Central memory CD4-positive, alpha-beta T cell (primary cell): ENCODE measurements at places on chromosomes 16 and 17.
A peak's percentile ranks its signal among the peaks of the same experiment; 100 is the strongest.

DNA sequence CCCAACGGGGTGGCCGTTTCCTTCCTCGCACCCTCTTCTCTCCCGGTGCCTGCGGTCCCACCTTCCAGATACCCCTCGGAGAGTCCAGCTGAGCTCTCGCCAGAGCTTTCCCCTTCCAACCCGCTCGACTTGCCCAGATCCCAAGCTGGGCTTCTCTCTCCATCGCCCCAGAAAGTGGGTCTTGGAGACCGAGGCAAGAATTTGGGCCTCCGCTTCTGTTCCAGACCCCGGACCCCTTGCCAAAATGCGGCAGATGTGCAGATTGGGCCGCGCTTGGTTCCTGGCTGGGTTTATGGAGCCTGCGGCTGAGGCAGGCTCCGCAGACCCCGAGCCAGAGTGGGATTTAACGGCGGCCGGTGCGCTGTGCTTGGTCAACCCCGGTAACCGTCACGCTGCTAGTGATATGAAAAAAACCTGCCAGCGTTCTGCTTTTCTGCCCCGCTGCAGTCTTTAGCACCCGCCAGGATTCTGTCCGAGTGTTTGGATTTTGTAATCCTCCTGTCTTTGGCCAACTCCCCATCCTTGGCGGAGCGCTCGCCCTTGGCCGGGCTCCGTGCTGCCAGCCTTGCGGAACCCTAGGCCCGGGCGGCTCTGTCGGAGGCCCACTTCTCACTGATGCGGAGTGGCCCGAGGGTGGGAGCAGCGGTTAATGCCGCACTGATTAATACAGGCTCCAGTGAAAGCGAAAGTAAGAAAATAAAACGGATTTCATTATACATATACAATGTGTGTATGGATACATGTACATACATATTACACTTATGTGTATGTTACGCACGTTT lies 754 bp upstream of the SLFN11 start:
- DNase-seq: peak; percentile 46

DNA sequence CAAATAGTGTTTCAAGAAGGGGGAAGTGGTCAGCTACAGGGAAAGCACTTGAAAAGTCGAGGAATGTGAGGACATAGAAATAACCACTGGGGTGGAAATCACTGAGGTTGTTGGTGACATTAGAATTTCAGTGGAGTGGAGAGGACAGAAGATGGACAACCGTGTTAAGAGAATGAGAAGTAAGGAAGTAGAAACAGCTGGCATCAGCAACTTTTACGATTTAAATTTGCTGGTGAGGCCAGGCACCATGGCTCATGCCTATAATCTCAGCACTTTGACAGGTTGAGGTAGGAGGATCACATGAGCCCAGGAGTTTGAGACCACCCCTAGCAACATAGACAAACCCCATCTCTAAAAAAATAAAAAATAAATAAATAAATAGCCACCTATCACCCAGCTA lies 83.2 kb upstream of the PSMD7 start:
- DNase-seq: no peak

- no peak for DNase-seq
These were observed 38.2 kb upstream of the LITAF start for GRCh38 chr16:11624636-11625607.

DNA sequence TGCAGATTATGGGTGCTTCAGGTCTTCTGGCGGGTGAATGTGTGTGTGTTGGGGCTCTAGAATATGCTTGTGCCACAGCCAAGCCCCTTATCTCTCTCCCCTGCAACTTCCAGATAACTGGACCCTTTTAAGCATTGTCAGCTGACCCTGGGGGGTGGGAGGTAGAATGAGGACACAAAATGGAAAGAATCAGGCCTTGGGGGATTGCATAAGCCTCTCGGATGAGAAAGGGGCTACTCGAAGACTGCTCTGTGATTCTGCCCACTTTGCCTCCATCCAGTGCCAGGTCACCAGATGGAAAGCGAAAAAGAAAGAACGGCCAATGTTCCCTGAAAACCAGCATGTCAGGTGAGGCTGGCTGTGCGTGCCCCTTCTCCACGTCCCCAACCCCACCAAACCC lies 13.8 kb downstream of the THRA start:
- DNase-seq: no peak
